Central memory CD8-positive, alpha-beta T cell (primary cell): ENCODE measurements at places on chromosomes 6 and 20.

DNA sequence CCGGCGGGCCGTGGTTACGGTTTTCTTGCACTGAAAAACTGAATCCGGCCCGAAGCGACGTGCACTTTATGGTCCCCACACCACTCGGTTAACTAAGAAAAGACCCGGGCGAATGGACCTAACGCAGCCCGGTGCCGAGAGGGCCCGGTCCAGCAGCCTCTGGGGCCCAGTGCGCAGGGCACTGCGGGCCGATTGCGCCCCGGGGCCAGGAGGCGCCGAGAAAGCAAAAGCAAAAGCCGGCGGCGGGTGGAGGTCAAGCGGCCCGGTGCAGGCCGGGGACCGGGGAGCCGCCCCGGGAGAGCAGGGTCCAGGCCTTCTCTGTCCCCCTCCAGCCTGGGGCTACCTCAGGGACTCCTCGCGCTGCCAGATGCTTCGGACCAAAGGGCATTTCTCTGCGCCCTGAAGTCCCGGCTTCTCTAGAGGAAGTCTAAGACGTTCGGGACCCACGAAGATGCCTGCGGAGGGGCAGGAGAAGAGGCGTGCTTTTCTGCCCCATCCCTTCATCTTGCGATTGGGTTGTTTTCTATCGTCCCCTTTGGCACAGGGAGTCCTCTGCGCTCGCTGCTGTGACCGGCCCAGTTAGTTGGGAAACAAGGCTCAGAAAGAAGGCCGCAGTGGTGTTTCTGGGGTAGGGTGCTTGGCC lies 4.4 kb downstream of the FOXF2 start:
- peaks cover 77% of the 10 kb centered on the region for H3K27me3 ChIP-seq
- no peak overlapping the region for H3K27ac ChIP-seq
- DNase-seq, result no peak
- peaks cover 1% of the 10 kb centered on the region for H3K36me3 ChIP-seq
- H3K4me3 ChIP-seq, result no peak overlapping the region

- H3K4me1 ChIP-seq, result peaks cover 33% of the 10 kb centered on the region
- H3K4me3 ChIP-seq, result peak overlapping the region; percentile 46
- no peaks in the 10 kb centered on the region for H3K27me3 ChIP-seq
- H3K27ac ChIP-seq, result peak overlapping the region; percentile 87
- H3K36me3 ChIP-seq, result peaks cover 23% of the 10 kb centered on the region
These were observed 11.5 kb downstream of the GNL1 start for GRCh38 chr6:30544666-30545272.

- H3K4me3 ChIP-seq, result no peak overlapping the region
- peaks cover 42% of the 10 kb centered on the region for H3K27me3 ChIP-seq
- H3K4me1 ChIP-seq, result no peaks in the 10 kb centered on the region
- H3K27ac ChIP-seq, result no peak overlapping the region
- no peak for DNase-seq
These were observed 30.2 kb downstream of the SULF2 start for GRCh38 chr20:47754946-47755652.

DNA sequence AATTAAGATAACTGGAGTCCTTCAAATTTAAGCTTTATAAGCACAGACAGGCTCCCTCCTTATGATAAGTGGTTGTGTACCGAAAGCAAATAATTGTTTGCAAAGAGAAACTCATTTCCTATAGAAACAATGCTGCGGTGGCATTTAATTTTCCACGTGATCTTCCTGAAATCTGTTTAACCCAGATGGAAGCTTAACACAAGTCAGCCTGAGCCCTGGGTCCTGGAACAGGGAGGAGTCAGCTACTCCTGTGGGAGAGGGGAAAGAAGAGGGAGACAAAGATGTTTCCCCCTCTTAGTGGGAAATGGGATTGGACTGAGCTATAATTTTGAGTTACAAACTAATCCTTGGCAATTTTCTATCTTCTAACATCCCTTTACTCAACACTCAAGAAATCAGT lies 136.5 kb downstream of the ELOVL4 start:
- H3K36me3 ChIP-seq, result no peaks in the 10 kb centered on the region
- H3K4me3 ChIP-seq, result no peak overlapping the region
- peaks cover 35% of the 10 kb centered on the region for H3K27me3 ChIP-seq
- DNase-seq, result no peak
- H3K27ac ChIP-seq, result no peak overlapping the region

- H3K4me3 ChIP-seq, result no peak overlapping the region
- no peaks in the 10 kb centered on the region for H3K27me3 ChIP-seq
- H3K4me1 ChIP-seq, result no peaks in the 10 kb centered on the region
- H3K36me3 ChIP-seq, result no peaks in the 10 kb centered on the region
- DNase-seq, result no peak
These were observed 85.1 kb downstream of the GJA1 start for GRCh38 chr6:121520337-121521163.

DNA sequence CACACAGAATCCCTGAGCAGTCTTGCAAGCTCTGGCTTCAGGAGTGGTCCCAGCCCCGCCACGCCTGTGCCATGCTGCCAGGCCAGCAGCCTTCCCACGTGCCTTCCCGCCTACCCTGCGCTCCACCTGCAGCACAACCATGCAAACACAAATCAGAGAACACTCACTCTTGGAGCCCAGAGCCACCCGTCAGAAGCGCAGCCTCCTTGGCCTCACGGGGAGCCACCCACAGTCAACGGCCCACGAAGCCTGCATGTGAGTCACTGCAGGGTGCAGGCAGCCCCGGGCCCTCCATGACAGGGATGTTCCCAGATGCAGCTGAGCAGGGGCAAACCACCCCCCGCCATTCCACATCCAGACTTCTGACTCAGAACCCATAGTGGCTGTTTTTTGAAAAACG lies 217.0 kb downstream of the DLL1 start:
- no peak for DNase-seq
- H3K27ac ChIP-seq, result no peak overlapping the region
- no peaks in the 10 kb centered on the region for H3K36me3 ChIP-seq
- H3K27me3 ChIP-seq, result peaks cover 43% of the 10 kb centered on the region
- H3K4me1 ChIP-seq, result no peaks in the 10 kb centered on the region
- H3K4me3 ChIP-seq, result no peak overlapping the region

DNA sequence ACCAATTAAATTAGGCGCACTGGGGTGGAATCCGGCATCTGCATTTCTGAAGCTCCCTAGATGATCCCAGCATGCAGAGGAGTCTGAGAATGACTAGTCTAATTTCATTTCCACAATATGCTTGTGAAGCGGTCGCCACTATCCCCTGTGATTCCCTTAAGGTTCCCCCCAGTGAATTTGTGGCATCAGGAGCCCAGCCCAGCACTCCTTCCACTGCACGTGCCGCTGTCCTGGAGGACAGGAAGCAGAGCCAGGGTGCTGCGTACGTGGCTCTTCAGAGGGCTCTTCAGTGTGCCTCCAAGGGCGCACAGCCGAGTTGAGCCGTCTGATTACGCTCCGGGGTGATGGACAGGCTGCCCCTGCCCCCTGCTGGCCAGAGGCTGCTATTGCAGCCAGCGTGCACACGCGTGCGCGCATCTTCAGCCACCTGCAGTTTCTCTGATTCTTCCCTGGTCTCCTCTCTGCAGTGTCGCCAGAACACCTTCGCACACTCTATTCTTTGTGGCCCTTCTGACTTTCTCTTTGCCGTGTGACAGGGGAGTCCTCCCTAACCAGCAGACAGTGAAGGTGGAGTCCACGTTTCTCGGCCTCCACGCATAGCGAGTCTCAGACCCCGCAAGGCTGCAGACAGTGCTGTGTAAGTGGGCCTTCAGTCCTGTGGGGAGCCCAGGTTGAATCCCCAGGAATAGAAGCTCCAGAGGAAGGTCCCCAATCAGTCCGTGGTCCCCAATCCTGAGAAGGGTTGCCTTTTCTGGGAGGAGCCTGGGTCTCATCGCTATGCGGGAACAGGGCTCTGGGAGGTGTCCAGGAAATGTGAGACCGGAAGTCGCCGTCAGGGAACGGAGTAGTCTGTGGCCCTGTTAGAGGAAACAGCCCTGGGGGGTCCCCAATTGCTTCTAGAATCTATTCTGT lies 16.5 kb upstream of the NCR2 start:
- H3K4me1 ChIP-seq, result peaks cover 13% of the 10 kb centered on the region
- H3K4me3 ChIP-seq, result peak overlapping the region; percentile 43
- peak overlapping the region; percentile 62 for H3K27ac ChIP-seq
- peaks cover 2% of the 10 kb centered on the region for H3K36me3 ChIP-seq

DNA sequence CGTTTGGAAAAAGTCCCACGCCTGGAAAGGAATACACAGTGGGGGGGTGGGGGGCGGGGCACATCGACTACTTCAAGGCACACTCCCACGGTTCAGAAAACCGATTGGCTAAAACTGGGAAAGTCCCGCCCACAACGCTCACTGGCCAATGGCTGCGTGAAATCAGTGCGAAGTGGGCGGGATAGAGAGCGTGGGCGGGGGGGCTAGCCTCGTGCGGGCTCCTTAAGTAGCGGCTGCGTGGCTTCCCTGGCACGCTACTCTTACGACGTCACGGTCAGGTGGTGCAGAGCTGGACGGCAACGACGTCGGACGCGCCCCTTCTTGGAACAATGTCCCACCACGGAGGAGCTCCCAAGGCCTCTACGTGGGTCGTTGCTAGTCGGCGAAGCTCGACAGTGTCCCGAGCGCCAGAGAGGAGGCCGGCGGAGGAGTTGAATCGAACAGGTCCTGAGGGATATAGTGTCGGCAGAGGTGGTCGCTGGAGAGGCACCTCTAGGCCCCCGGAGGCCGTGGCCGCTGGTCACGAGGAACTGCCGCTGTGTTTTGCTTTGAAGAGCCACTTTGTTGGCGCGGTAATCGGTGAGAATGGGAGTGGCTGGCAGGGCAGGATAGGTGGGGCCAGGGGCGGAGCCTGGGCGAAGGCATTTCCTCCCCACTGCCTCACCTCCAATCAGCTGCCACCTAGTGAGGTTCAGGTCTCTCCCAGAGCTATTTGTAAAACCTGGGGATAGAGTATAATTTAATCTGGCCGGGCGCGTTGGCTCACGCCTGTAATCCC lies at the start of gene DDX43:
TSS of gene DDX43 (plus strand) at position 252 of the 778 bp plus-strand sequence. CDS start at position 330, 78 bp downstream.
- H3K36me3 ChIP-seq, result peaks cover 1% of the 10 kb centered on the region
- peak within 1 kb of the TSS; percentile 72 for H3K4me3 ChIP-seq
- H3K4me1 ChIP-seq, result peaks cover 15% of the 10 kb centered on the region
- no peaks in the 10 kb centered on the region for H3K27me3 ChIP-seq
- H3K27ac ChIP-seq, result peak within 1 kb of the TSS; percentile 93

GRCh38 chr6:116136933-116137340 lies 11.0 kb upstream of the COL10A1 start:
- peak overlapping the region; percentile 64 for H3K27ac ChIP-seq
- peaks cover 26% of the 10 kb centered on the region for H3K4me1 ChIP-seq
- no peaks in the 10 kb centered on the region for H3K27me3 ChIP-seq
- peak overlapping the region; percentile 41 for H3K4me3 ChIP-seq
- peak; percentile 42 for DNase-seq
- H3K36me3 ChIP-seq, result peaks cover 9% of the 10 kb centered on the region

GRCh38 chr6:91462241-91462640 lies 875.4 kb upstream of the MAP3K7 start:
- H3K27me3 ChIP-seq, result no peaks in the 10 kb centered on the region
- no peak for DNase-seq
- no peak overlapping the region for H3K4me3 ChIP-seq
- no peaks in the 10 kb centered on the region for H3K4me1 ChIP-seq
- no peaks in the 10 kb centered on the region for H3K36me3 ChIP-seq

DNA sequence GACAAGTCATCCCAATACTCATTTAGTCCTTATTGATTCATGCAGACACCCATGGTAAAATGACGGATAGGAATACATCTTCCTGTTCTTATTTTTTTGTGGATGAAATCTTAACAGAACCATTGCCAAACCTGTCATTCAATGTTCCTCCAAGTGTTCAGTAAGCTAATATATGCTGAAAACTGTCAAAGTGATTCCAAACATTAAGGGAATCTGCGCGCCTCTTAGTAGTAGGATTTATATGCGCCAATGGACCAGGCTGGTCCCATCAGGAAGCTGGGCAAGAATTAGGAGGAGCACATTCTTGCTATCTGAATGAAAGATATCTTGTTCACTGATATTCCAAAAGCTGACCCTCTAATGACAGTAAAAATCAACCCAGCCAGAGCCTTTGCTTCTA lies 168.9 kb upstream of the STMND1 start:
- no peak for DNase-seq
- H3K36me3 ChIP-seq, result no peaks in the 10 kb centered on the region
- peaks cover 69% of the 10 kb centered on the region for H3K27me3 ChIP-seq
- H3K4me3 ChIP-seq, result no peak overlapping the region
- no peak overlapping the region for H3K27ac ChIP-seq
